ENCODE measurements at places on chromosomes 6 and 20. TPM values are rescaled to one million over a fixed set of nuclear protein-coding genes. Genes with fewer than 3 reads are reported as not detected.

DNA sequence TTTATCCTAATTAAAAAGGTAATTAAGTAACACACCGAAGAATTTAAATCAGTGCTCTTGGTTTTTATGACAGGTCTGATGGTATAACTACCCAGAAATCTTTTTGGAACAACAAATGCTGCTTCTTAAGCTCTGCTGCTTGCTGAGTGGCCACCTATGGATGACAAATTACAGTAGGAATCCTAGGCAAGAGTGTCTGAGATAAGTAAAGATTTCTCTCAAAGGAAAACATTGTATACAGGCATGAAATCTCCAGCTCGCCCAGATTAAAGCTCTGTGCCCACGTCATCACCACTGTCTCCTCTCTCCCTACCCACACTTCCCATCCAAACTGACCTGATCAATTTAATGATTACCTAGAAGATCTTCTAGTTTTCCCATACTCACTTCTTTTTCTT, 1083.0 kb upstream of the MAP3K7 start:
- DNase-seq, result no peak

DNA sequence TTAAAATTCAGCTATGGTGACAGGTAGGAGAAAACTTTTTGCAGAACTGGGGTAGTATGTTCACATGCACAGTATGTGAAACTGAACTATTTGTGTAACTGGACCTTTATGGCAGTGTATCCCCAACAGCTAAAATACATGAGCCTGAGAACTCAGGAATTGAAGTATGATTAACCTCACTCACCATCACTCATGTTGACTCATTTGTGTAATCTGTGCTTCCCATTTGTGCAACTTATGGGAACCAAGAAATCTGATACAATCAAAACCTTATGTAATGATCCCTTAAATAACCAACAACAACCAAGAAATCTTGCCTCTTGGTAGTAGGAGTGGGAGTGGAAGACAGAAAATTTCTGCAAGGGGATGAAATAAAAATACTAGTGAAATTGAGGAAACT, 674.9 kb downstream of the HDGFL1 start:
- no peak for DNase-seq

- no peak for DNase-seq
Observed at GRCh38 chr6:53369876-53370515, 21.2 kb upstream of the ELOVL5 start.

Gene IL17F
- total RNA-seq, result not detected

DNA sequence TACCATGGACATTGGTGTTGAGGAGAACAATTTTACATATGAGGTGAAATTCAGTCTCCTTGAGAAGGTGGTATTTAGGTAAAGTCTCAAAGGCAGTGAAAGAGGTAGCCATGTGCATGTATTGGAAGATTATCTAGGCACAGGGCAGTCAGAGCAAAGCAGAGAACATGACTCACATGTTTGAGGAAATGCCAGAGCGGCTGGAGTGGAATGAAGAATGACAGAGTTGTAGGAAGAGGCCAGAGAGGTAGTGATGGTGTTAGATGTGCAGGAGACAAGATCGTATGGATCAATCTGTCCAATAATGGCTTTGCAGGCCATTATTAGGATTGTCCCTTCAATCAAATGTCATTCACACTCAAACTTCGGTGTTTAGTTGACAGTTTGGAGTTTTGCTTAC, 449.4 kb upstream of the PTCHD4 start:
- no peak for DNase-seq

Gene SLC44A4
- 0.05 TPM for total RNA-seq

Gene NKX2-2
- not detected for total RNA-seq

Gene MAPK13
- 5.8 TPM for total RNA-seq

Gene GTSF1L
- not detected for total RNA-seq

Gene WFDC5
- not detected for total RNA-seq

GRCh38 chr6:47000842-47001241, 41.3 kb downstream of the ADGRF1 start:
- no peak for DNase-seq

Gene SH3BGRL2
- total RNA-seq, result 19.2 TPM

- no peak for DNase-seq
Observed at GRCh38 chr6:170153436-170154319, 137.2 kb downstream of the DLL1 start.

DNA sequence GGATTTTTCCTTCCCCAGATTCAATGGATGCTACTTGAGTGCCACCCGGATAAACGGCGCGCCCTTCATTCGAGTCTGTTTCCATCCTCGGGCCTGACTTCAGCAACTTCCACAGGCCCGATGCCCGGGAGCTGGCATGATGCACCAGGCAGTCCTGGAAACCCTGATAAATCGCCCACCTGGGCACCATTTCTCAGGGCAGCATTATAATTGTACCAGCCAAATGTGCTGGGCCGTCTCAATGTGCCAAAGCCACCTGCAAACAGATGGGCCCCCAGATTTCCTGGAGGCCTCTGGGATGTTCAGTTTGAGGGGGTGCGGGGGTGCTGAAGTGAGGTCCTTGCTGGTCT, 65.8 kb downstream of the NOL4L start:
- DNase-seq, result no peak

Gene SLC22A1
- total RNA-seq, result not detected

- DNase-seq, result no peak
Observed at GRCh38 chr6:97405818-97406409, 122.9 kb upstream of the MMS22L start.

Gene CBFA2T2
- 14.9 TPM for total RNA-seq

GRCh38 chr20:1892119-1892385, 3.2 kb upstream of the SIRPA start:
- DNase-seq, result no peak

Gene SLC13A3
- 0.10 TPM for total RNA-seq
